H4 (cell line): ENCODE measurements at places on chromosomes 13 and 19.

DNA sequence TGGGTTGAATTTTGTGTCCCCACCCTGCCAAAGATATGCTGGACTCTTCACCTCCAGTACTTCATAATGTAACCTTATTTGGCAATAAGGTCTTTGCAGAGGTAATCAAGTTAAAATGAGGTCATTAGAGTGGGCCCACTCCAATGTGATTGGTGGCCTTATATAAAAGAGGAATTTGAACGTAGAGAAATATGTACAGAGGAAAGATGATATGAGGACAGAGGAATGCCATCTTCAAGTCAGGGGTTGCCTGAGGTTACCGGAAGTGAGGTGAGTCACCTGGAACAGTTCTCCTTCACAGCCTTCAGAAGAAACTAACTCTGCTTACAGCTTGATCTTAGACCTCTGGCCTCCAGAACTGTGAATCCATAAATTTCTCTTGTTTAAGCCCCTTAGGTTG, 69.9 kb downstream of the GPC5 start:
- peak; percentile 2 for DNase-seq

- no peak for DNase-seq
These were observed 566 bp upstream of the CCDC97 start for GRCh38 chr19:41309180-41310032.

- no peak for DNase-seq
These were observed 126.5 kb downstream of the PIBF1 start for GRCh38 chr13:72908416-72908815.

GRCh38 chr13:42591602-42592001, 17.6 kb downstream of the TNFSF11 start:
- no peak for DNase-seq

DNA sequence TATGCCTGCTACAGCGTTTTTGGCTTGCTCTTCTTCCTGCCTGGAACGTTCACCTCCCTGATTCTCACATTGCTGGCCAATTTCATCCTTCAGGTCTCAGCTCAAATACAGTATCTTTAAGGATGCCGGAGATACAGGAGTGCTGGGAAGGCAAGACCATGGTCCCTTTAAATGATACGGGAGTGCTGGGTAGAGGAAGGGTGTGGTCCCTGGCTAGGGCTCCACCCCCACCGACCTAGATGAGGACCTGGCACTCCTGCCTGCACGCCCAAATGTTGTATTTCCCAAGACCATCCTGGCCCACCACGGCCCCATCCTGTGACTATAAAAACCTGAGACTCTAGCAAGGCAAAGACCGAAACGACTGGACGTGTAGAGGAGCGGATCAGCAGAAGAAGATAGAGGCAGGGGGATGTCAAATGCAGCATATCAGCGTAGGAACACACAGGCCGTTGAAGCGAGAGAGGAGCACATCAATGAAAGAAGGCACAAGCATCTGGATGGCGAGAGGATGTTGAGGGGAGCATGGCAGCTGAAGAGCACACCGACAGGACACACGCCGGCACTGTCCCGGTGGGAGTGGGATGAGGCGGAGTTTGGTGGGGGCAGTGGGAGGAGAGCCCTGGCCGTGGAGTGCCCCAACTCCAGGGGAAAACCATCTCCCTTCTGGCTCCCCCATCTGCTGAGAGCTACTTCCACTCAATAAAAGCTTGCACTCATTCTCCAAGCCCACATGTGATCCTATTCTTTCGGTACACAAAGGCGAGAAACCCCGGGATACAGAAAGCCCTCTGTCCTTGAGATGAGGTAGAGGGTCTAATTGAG, 74.0 kb downstream of the PCDH9 start:
- no peak for DNase-seq

DNA sequence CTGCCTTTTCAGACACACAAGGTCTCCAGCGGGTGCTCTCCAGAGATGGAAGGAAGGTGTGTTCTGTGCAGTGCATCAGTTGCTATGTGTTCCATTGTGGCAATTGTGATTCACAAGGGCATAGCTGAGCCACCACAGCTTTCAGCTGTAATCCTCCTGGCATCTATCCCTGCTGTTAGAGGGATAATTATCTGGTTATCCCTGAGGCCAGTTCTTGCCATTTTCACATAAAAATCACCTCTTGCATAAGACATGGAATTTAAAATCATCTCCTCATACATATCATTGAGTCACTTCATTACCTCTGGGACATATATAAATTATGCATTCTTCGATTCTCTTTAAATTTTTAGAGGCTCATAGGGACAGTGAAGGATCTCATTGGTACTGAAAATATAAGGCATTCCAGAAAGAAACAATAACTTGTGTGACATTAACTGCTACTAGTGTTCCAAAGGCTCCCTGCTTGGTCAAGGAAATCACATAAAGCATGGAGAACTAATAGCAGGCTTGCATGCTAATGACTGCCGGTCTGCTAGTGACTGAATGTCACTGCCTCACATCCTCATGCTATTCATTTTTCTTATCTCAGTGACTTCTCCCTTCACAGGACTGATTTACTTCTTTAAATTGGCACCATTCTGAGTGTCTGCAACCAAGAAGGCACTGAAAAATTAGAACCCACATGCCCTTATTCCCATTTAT, 214.0 kb downstream of the ENOX1 start:
- peak; percentile 58 for DNase-seq

- no peak for DNase-seq
These were observed 2.8 kb upstream of the GZMM start for GRCh38 chr19:540867-541637.

GRCh38 chr19:43505186-43505456, 575 bp upstream of the PHLDB3 start:
- no peak for DNase-seq

DNA sequence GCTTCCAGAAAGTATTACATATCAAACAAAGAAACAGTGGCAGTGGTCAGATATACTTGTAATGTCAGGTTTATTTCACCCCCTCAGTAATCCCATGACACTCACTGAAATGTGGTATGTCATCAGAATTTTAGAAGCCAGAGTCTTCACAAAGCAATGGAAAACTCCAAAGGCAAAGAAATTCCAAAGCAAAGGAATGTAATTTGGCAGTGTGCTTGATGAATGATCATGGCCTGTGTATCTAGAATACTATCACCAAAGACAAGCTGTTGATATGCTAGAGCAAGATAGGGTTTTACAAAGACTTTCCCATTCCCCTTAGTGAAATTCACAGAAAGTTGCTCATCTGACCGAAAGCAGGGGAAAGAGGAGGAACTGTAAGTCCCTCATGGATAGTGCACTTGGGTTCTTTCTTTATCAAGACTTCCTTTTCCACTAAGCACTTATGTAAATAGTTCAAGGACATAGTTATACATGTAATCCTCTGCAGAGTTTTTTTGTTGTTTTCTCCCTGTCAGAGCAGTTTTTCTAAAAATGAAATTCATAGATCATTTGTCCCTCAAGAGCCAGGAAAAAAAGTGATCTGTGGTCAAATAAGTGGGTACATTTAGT, 243.4 kb downstream of the NHLRC3 start:
- no peak for DNase-seq

GRCh38 chr13:95247171-95247570, 54.1 kb downstream of the ABCC4 start:
- no peak for DNase-seq

GRCh38 chr19:2983351-2984214, 6.2 kb downstream of the TLE6 start:
- DNase-seq, result peak; percentile 66
